NCI-H82 (cell line): ENCODE measurements at places on chromosomes 5 and 9.

- no peak for DNase-seq
Measured at GRCh38 chr5:116032991-116033390, 719 bp downstream of the ARL14EPL start.

- DNase-seq: peak; percentile 76
Measured at GRCh38 chr5:59035681-59036080, 452.8 kb downstream of the RAB3C start.

- no peak for DNase-seq
Measured at GRCh38 chr5:159027504-159027903, 72.2 kb downstream of the EBF1 start.

DNA sequence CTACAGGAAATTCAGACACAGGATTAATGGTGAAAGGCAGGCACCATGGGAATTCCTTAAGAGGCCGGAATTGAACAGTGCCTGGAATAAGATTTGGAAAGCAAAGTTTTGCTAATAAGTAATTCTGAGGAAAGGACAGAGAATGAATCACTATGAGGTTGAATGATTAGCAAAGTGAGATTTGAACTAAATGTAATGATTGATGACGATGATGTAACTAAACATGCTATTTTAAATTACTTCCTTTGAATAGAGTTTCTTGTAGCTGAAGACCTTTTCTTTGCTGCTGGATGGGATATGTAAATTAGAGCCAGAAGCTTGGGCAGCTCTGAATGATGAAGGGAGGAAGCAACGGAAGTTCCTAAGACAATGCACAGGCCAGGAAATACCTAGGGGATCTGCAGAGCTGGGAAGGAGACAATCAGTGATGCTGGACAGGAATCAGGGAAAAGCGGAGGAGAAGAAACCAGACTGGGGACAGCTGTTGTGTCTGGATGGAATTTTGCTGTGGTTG, 482.0 kb downstream of the PSAT1 start:
- DNase-seq: no peak

DNA sequence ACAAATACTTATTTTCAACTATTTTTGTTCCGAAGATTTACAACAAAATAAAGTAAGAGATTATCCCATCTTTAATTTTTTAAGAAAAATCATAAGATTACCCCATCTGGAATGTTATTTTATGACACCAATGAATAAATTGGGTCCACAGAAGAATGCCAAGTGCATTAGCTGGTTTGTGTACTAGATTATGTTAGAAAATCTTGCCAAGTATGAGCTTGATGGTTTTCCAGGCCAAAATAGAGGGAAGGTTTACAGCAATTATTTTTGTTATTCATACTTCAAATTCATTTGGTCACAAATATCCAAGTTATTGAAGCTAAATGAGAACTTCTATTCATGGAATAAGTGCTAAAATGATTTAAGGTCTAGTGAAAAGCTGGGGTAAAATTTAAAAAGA, 109.4 kb upstream of the DMRTA1 start:
- DNase-seq: no peak

- DNase-seq: no peak
Measured at GRCh38 chr5:15255576-15255975, 244.4 kb upstream of the FBXL7 start.

- DNase-seq: no peak
Measured at GRCh38 chr5:24645483-24645882, 705 bp upstream of the CDH10 start.

DNA sequence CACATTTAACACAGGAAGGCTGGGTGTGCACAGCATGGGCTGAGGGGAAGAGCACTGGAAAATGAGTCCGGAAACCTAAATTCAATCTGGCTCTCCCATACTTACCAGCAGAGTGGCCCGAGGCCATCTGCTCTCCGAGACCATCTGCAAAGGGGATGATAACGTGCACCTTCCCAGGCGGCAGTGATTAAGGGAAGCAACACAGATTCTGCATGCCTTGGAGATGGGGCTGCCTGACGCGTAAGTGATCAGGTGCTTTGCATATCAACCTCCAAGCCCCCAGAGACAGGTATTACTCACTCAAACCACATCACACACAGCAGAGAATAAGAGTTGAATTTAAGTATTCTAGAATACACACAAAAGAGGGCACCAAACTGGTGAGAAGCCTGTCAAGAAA, 9.1 kb downstream of the EPB41L4B start:
- DNase-seq: peak; percentile 72

GRCh38 chr5:121019106-121019505, 555.0 kb downstream of the PRR16 start:
- no peak for DNase-seq

DNA sequence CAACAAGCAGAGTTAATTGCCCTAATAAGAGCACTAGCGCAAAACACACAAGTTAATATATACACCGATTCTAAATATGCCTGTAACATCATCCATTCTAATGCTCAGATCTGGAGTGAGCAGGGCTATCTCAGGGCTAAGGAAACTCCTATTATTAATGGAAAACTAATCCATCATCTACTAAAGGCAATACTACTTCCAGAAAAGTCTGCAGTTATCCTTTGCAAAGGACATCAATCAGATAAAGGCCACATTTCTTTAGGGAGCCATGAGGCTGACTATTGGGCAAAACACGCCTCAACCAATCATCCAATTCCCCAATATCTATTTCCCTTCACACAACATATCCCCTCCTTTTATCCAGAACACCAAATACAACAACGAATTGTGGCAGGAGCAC, 1032.3 kb upstream of the NUDT12 start:
- no peak for DNase-seq

DNA sequence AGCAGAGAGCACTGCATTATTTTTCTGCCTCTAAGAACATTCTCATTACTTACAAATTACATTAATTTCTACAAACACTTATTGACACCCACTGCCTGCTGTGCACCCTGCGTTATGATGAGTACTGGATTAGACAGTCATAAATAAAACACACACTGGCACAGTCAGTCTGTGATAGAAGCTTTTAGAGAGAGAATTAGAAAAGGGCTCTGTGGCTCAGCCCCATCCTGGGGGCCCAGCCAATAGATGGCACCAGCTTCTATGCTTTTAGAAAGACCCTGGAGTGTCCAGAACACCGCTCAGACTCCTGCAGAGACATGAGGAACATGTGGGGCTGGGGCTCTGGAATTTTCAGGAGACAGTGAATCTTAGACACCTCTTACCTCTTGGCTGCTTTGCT, 61.0 kb upstream of the RAPGEF1 start:
- DNase-seq: peak; percentile 26

- DNase-seq: no peak
Measured at GRCh38 chr9:125822902-125823301, 75.7 kb downstream of the PBX3 start.

DNA sequence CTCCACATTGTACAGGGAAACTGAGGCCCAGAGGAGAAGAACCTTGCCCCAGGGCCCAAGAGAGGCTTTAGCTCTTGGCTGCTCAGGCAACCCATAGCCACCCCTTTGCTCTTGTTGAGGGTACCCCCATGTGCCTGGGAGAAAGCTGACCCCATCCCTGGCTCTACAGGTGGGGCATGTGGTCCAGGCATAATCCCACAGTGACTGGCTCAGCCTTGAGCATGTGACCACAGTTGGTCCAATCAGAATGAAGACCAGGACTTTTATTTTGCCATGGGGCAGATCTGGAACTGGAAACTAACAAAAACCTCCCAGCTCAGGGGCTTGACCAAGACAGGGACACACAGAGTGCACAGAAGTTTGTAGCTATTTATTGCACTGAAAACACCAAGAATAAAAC, 29.3 kb downstream of the SLC6A7 start:
- peak; percentile 35 for DNase-seq

DNA sequence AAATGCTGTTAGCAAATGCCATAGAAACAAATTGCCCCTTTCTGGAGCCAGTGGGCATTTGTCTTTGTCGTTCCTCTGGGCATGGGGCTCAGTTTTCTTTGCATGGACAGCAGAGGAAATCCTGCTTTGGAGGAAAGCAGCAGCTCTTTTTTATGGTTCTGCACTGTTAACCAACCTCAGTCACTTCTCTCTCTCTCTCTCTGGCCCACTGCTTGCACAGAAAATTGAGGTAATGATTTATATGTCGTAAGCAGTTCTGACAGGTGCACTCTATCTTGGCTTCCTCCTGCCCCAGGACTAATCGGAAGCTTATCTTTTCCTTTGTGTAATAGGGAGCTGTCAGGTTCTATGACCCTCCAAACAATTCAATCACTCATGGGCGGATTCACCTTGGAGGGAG, 159.6 kb upstream of the GPR151 start:
- no peak for DNase-seq

- DNase-seq: no peak
Measured at GRCh38 chr5:33774341-33774740, 117.4 kb downstream of the ADAMTS12 start.

- DNase-seq: no peak
Measured at GRCh38 chr5:94793816-94794198, 175.3 kb downstream of the SLF1 start.
